ENCODE measurements at places on chromosomes 6 and 20.

DNA sequence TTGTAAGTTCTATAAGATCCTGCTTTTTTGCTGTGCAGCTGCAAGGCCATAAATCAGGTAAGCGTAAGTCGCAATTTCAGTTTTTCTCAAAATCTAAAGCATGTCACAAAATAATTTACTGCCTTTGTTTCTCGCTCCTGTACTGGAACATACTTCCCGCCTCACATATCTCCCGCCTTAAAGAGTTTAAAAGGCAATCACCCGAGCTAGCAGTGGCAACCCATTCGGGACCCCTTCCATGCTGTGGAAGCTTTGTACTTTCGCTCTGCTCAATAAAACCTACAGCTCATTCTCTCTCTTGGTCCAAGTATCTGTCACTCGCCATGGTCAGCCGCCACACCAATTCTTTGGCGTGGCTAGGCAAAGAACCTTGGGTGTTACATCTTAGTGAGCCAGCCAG is 34.0 kb downstream of the CEP85L start:
- DNase-seq = no peak

DNA sequence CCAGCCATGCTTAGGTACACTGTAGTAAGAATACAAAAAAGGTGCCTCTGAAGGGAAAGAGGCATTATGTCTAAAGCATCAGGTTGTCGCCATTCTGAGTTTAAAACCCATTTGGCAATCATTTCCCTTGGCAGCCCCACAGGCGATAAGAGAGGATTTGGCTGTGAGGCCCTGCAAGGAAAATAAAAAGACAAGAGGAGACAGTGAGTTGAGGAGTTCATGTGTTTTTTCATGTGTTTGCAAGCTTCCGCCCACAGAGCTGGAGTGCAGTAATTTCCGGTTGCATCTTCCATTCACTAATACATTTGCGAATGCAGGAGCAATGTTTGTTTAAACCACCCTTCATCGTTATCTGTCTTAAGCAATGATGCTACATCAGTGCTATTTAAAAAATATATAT is 138.5 kb upstream of the SOX4 start:
- no peak for DNase-seq

GRCh38 chr20:37254114-37254878 is 7.3 kb downstream of the GHRH start:
- no peak for DNase-seq

DNA sequence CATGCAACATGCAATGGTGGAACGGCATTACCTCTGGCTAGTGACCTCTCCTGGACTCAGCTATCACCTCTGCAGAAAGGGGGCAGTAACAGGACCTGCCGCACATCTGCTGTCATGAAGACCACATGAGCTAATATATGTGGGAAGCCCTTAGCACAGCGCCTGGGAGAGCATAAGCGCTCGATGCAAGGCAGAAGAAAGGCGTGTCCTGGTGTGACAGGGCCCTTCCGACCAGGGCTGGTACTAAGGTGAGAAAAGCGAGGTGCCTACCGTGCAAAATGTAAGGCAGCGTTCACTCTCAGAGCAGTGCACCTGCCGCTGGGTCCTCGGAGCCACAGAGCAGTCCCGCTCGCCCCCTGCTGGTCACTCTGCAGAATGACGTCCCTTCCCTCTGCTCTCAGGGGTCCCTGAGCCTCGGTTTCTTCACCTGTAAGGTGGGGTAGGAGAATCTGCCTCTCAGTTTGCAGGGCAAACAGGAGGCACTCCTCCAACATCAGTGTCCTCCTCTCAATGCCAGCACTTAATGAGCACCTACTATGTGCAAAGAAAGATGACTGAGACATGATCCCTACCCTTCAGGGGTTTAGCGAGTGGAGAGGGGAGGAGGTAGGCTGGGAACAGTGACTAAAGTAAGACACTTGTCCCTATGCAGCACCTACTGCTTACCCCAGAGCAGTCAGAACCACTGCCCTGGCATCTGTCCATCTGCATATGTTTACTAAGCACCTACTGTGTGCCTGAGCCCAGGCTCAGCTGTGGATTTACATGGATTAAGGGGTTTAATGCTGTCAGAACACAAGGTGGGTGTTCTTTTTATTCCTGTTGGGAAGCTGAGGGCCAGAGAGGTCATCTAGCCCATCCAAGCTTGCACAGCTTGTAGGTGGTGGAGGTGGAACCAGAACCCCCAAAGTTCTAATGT is 41.1 kb upstream of the PTGIS start:
- DNase-seq = peak; percentile 82

GRCh38 chr6:152701081-152701862 is 3.6 kb downstream of the MYCT1 start:
- DNase-seq = no peak

DNA sequence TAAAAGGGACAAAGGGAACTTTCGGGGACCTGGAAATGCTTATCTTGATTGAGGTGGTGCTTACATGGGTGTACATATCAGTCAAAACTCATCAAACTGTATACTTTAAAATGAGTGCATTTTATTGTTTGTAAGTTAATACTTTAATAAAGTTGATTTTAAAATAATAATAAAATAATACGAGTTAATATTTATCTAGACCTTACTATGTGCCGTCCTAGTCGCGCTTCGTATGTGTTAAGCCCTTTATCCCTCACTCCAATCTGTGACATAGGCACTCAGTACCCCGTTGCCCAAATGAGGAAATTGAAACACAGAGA is 47.5 kb downstream of the PDYN start:
- no peak for DNase-seq

- peak; percentile 63 for DNase-seq
Measured at GRCh38 chr6:46175446-46175845, 4.7 kb upstream of the ENPP5 start.

DNA sequence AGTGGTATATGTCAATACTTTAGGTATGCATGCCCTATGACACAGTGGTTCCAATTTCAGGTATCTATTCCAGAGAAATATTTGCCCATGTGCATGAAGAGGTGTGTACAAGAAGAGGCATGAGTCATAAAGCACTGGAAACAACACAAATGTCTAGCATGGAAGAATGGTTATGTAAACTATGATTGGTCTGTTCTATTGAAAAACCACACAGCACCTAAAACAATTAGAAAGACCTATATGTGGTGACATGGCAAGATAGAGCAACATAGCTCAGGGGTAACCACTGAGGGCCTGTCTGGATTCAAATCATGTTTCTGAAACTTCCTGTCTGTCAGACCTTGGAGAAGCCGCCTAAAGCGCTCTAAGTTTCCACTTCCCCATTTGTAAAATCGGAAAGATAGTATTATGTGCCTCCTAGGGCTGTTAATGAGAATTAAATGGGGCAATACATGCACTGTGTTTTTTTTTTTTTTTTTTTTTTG is 76.0 kb upstream of the SHLD1 start:
- peak; percentile 49 for DNase-seq

DNA sequence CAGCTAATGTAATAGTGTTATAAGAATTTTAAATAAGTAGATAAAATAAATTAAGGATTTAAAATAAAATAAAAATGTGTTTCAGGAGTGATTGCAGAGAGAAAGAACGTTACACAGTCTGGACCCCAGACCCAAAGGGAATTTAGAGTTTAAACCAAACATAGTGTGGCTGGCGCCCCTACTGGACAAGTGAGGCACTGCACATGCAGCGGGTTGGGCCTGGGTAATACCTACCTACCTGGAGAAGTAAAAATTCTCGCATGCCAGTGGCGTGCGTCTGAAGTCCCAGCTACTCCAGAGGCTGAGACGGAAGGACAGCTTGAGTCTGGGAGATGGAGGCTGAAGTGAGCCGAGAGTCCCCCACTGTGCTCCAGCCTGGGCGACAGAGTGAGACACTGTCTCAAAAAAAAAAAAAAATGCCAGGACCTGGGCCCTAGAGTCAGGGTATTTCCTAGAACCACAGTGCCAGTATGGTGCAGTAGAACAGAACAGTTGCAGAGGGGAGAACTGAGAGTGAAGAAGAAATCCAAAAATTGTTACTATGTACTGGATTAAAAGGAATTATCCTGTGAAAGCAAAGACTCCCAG is 71.4 kb upstream of the TCF21 start:
- DNase-seq = peak; percentile 13

GRCh38 chr6:64803470-64804166 is 903.4 kb downstream of the EYS start:
- DNase-seq = no peak

DNA sequence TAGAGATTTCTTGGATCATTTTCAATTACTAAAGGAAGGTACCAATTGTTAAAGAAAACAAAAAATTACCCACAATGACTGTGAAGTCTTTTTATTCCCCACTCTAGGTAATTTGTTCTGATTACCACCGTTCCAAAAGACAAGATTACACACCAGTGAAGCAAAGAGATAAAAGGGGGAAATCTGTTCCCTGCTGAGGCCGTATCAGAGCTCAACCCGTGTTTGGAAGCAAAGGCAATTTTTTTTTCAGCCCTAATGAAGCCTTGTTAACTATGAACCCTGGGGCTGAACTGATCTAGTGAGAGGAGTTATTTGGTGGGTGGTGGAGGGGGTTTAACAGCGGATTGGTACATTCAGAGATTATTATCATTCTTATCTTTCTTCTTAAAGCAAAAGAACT is 128.5 kb downstream of the ALDH8A1 start:
- DNase-seq = no peak

- DNase-seq = no peak
Measured at GRCh38 chr20:36606158-36607066, 833 bp downstream of the RAB5IF start.

DNA sequence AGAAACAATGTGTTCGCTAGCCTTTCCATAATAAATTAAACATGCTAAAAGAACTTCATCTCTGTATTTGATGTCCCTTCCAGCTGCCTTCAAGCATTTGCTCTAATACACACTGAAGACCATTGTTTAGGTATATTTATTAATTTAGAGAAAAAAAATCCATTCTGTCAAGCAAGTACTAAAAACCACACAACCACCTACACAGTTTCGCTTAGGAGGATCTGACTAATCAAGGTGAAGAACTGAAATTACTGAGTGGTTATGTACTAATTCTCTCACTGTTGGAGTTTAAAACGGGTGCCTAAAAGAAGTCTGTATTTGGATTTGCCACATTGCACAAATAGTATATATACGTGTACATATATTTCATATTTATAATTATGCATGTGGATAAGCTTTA is 58.9 kb downstream of the GMDS start:
- DNase-seq = peak; percentile 69

- no peak for DNase-seq
Measured at GRCh38 chr6:135921188-135921587, 69.7 kb downstream of the PDE7B start.
